ENCODE measurements at places on chromosomes 13 and 19.

DNA sequence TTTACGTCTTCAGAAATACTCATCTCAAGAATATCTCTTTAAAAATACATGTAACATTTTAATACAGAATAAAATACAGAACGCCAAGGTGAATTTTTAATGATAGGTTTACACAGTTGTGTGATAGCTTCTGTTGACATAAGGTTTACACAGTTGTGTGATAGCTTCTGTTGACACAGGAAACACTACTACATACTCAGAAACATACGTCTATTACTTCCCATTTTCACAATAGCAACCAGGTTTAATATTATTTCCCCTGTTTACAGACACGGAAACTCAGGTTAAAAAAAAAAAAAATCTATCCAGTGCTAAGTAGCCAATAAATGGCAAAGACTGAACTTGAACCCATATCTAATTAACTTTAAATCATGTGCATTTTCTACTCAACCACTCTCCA, 571.2 kb downstream of the LIG4 start:
- no peak for DNase-seq

DNA sequence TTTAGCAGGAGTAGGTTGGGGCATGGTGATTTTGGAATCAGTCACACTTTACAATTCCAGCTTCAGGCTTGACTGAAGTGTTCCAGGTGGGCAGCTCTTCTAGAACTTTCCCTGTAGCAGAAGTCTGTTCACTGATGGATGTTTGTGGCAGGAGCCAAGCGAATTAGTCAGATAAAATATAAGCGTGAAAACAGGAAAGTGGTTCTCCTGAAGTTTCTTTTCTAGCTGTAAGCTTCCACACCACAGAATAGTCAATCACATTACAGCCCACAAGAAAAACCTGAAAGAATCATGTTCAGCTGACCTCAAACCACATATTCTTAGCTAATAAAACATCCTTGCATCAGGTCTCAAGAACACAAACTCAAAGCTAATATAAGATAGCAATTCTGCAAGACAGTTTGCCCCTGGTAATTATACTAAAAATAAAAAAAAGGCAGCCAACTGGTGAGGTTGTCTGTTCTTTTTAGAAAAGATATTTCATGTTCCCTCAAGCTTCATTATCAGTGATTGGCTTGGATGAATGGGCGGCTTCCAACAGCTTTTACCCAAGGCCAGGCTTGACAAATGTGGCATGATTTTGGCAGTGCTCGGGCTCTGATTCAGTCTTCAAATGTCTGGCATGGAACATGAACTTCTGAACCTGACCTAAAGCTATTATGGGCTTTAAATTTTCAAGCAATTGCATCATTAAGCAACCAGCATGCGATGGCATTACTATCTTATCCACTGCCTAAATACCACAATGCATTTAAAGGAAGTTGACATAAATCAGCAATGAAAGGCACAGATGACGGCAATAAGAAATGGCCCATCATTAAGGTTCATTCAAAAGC, 136.8 kb downstream of the DCLK1 start:
- DNase-seq, result no peak

- no peak for DNase-seq
These were observed 15.1 kb downstream of the ZNRF4 start for GRCh38 chr19:5470264-5470671.

- DNase-seq, result no peak
These were observed 1.6 kb downstream of the USF2 start for GRCh38 chr19:35270381-35270811.

DNA sequence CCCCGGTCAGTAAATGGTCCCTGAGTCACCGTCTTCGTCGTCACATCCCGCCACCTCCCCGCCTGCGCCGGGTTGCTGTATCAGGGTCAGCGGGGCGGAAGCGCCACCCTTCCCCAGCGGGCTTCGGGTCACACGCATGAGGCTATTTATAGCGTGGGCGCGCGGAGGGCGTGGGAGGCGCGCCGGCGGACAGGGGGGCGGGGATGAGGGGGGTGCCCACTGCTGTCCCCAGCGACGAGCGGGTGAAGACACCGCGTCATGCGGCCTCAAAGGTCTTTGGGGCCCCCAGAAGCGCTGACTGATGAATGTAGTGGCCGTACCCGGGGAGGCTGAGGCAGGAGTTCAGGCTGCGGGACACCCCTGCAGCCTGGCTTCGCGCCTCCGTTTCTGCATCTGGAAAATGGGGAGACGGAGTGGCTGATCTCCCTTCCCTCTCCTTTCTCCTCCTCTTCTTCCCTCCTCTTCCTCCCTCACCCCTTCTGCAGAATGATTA, 7.9 kb downstream of the UNC13A start:
- DNase-seq, result peak; percentile 86

DNA sequence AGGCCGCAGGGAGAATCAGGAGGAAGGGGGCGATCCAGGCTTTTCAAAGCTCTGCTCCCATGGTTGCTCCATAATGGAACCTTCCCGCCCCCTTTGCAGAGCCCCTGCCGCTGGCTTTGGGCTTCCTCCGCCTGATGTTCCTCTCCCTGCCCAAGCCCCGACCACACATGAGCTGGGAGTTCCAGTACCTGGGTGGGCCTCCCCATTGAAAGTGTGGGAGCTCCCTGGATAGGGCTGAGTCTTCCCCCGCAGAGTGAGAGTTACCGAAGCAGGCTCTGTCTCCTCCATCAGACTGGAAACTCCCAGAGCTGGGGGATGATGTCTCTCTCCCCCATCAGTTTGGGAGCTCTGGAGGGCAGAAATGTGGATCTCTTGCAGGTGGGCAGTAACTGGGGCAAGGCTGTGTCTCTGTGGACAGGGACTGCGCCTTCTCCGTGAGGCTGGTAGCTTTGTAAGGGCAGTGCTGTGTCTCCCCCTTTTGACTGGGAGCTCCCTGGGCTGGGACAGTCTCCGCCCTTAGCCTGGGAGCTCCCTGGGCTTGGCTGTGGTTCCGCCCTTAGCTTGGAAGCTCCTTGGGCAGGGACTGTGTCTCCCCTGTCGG, 722 bp downstream of the DCAF15 start:
- no peak for DNase-seq

DNA sequence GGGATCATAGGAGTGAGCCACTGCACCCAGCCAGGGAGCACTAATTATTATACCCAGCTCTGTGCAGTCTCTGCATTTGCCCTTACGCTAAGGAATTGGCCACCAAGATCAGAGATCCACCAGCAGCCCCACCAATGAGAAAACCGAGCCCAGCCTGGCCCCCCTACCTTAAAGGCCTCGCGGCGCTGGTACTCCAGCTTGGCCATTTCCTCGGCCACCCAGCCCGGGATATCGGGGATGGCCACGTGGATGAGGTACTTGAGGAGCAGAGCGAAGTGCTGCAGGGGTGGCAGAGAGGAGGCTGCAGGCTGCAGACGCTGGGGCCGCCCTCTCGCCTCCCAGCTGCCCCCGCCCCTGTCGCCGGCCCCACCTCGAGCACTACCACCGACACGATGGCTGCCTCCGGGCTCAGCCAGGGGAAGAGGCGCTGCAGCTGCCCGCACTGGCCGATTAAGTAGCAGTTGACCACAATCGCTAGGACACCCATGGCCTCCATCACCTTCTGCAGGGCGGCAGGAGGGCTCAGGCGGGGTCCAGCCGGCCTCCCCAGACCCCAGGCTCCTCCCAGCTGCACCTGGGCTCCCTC, 7.5 kb downstream of the ANO8 start:
- DNase-seq, result no peak

GRCh38 chr13:109684084-109684823, 102.1 kb downstream of the IRS2 start:
- DNase-seq, result no peak

Measured in right atrium auricular region (tissue), 2 donors.